NCI-H1694 (cell line): ENCODE measurements at places on chromosomes 3 and 15.

- no peak for DNase-seq
Observed at GRCh38 chr3:66487465-66487864, 13.4 kb downstream of the LRIG1 start.

GRCh38 chr3:78887029-78887428 is 880.8 kb downstream of the ROBO1 start:
- no peak for DNase-seq

DNA sequence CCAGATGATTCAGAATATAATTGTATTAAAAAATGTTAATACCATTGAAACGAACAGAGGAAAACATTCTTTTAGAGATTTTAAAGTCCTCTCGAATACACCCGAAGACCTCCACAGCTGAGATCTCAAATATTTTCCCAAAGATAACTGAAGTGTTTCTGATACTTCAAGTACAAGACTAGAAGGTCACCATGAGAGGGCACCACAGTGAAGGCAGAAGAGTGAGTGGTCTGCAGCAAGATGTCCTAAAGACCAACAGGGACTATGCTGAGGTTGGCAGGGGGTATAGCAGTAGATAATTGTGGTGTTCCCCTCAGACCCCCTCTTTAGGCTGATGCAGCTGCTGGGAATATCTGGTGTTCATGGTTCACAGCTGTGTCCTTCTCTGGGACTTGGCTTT is 156.5 kb downstream of the PDCD6IP start:
- DNase-seq: no peak

DNA sequence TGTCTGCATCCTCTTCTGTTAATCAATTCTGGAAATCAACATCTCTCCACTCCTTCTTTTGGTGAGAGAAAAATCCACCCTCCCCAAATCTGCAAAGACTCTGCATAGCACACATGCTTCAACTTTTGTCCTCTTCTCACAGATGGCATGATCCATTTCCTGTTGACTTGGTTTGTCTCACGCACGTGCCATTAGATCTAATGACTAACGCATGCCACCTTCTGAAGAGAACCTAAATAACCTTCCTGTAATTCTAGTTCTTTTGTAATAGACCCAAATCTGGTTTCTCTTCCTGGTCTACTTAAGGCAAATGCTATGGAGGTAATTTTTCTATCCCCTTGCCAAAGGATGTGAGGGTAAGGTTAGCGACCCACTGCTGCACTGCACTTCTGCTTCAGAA is 51.0 kb upstream of the ATOSA start:
- no peak for DNase-seq

- DNase-seq: no peak
Observed at GRCh38 chr3:13007251-13007941, 65.8 kb downstream of the IQSEC1 start.

GRCh38 chr15:43930079-43930478 is 103.3 kb downstream of the WDR76 start:
- DNase-seq: no peak

GRCh38 chr3:29475854-29476253 is 195.0 kb downstream of the RBMS3 start:
- DNase-seq: no peak
